ENCODE measurements at places on chromosomes 1 and 21. TPM values are rescaled to one million over a fixed set of nuclear protein-coding genes. Genes with fewer than 3 reads are reported as not detected.

Gene GJA4
- total RNA-seq: not detected

Gene CD34
- total RNA-seq: not detected

Gene TAS1R1
- not detected for total RNA-seq

Gene MRPS15
- total RNA-seq: 84.6 TPM

Gene CCDC181
- 0.24 TPM for total RNA-seq

Gene CD1D
- not detected for total RNA-seq
